ENCODE measurements at places on chromosomes 4 and X. TPM values are rescaled to one million over a fixed set of nuclear protein-coding genes. Genes with fewer than 3 reads are reported as not detected.
A peak's percentile ranks its signal among the peaks of the same experiment; 100 is the strongest.

GRCh38 chr4:124708517-124709300 is 3.8 kb downstream of the ANKRD50 start:
- no peak overlapping the region for H3K27ac ChIP-seq
- H3K4me1 ChIP-seq: peaks cover 3% of the 10 kb centered on the region
- H3K27me3 ChIP-seq: peaks cover 10% of the 10 kb centered on the region
- DNase-seq: no peak
- H3K36me3 ChIP-seq: no peaks in the 10 kb centered on the region

DNA sequence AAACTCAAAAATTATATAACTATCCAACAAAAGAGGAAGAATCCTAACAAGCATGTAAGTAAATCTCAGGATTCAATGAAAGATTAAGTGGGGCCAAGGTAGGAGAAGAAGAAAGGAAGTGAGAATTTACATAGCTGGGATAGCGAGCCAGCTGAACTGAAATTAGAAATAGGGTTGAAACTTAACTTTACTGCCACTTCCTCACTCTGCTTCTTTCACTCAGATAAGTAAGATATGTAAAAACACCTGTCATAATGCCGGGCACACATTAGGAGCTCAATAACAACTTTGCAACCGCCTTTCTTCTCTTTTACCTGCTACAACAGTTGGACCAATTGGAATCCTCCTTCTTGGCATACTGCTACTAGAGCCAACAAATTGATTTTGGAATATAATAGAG is 129.4 kb downstream of the CNKSR2 start:
- H3K36me3 ChIP-seq: no peaks in the 10 kb centered on the region
- H3K4me3 ChIP-seq: no peak overlapping the region
- DNase-seq: no peak
- H3K4me1 ChIP-seq: no peaks in the 10 kb centered on the region
- H3K27me3 ChIP-seq: no peaks in the 10 kb centered on the region

GRCh38 chr4:36187723-36188333 is 56.5 kb downstream of the ARAP2 start:
- H3K4me3 ChIP-seq: no peak overlapping the region
- DNase-seq: no peak
- peak overlapping the region; percentile 11 for H3K27ac ChIP-seq
- H3K36me3 ChIP-seq: peaks cover 29% of the 10 kb centered on the region
- H3K27me3 ChIP-seq: no peaks in the 10 kb centered on the region

GRCh38 chrX:69387567-69388487 is 116.3 kb upstream of the NALF2 start:
- H3K27me3 ChIP-seq: no peaks in the 10 kb centered on the region
- H3K4me1 ChIP-seq: no peaks in the 10 kb centered on the region
- no peak overlapping the region for H3K27ac ChIP-seq
- peak; percentile 43 for DNase-seq

GRCh38 chrX:106670631-106671030 is 55.9 kb upstream of the RNF128 start:
- no peak for DNase-seq
- no peak overlapping the region for H3K27ac ChIP-seq
- H3K4me3 ChIP-seq: no peak overlapping the region
- H3K36me3 ChIP-seq: peaks cover 2% of the 10 kb centered on the region
- no peaks in the 10 kb centered on the region for H3K27me3 ChIP-seq

DNA sequence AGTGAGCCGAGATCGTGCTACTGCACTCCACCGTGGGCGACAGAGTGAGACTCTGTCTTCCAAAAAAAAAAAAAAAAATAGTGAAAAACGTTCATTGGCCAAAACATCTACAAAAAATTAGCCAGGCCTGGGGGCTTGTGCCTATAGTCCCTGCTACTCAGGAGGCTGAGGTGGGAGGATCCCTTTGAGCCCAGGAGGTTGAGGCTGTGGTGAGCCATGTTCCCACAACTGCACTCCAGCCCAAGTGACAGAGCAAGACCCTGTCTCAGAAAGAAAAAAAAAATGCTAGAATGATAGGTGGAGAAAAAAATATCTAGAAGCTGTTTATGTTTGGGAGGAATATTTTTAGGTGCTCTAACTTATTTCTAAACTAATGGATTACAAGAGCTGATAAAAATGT is 14.9 kb downstream of the SPRY1 start:
- DNase-seq: no peak
- H3K27me3 ChIP-seq: no peaks in the 10 kb centered on the region
- H3K4me3 ChIP-seq: peak overlapping the region; percentile 40
- H3K4me1 ChIP-seq: peaks cover 54% of the 10 kb centered on the region

GRCh38 chr4:65502131-65502701 is 168.1 kb downstream of the EPHA5 start:
- H3K4me1 ChIP-seq: no peaks in the 10 kb centered on the region
- no peak overlapping the region for H3K4me3 ChIP-seq
- no peaks in the 10 kb centered on the region for H3K27me3 ChIP-seq

Gene TSC22D3
- total RNA-seq: 57.2 TPM

Gene HS3ST1
- 0.19 TPM for total RNA-seq

Gene SRPX2
- total RNA-seq: not detected

Gene PRR32
- not detected for total RNA-seq

Data from activated CD8-positive, alpha-beta memory T cell treated with anti-CD3 and anti-CD28 coated beads, Interleukin-2, amount 10 ng/mL, durations not matched to agents 7 days and 5 days (primary cell).